ENCODE measurements at places on chromosomes 1 and 21.

GRCh38 chr1:206036663-206037455 is 13.2 kb upstream of the CTSE start:
- DNase-seq = no peak

DNA sequence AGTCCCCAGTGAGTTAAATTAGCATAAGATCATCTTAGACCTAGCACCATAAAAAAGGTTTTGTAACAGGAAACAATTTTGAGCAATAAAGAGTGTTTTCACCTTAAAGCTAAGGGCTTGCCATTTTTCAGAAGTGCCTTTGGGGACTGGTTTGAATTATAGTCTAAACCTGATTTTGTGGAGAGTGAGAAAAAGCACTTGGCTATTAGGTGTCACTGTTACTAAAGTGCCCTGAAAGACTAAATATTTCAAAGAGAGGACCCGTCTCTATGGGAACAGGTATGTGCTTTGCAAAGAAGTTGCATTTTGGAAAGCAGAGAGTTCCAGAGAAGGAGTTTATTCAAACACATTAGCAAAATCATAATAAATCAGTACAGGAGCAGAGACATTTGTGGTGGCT is 9.1 kb downstream of the NTNG1 start:
- no peak for DNase-seq

DNA sequence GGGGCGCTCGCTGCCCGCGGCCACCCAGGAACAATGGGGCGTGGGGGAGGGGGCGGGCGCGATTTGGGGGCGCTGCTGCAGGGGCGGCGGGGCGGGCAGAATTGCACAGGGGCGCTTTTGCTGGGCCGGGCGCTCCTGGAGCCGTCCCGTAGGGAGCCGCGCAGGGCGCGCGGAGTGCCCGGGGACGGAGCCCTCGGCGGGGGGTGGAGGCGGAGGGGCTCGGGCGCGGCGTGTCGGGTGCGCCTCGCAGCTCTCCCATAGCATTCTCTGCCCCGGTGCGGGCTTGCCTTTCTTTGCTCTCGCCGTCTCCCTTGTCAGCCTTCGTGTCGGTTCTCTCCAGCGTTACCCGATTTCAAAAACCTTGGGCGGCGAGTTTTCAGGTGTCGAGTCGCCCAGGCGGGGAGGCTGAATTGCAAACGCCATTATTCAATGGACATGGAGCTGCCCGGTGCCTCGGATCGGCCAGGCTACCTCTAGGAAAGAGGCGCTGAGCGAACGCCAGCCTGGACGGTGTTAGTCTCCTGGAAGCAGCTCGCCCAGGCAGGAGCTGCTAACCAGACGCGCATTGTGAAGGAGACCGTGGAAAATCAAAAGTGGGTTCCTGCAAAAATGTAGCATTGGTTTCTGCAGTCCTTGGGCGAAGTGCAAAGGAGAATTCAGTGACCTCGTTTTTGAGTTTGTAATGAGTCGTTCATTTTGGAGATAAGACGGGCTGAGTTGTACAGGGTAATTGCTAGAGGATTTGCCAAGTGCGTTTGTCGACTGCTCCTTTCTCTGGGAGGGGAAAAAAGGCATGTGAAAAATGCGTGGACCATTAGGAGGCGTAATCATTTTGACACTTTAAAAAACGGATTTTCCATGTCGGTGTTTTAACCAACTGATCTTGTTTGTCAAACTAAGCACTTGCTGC is 626 bp downstream of the CXADR start:
- peak; percentile 52 for DNase-seq

DNA sequence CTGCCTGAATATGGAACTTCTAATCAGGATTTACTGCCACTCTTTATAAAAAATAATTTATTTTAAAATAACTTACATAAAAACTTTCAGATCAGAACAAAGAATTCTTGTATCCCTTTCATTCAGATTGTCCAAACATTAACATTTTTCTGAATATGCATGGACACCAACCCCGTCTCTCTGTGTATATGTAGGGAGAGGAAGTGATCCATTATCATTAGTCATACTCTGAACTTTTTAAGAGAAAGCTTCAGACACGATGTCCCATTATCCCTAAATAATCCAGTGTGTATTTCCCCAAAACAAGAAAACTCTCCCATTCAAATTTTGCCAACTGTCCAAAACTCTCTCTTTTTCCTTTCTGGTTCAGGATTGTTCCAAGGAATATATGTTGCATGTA is 122.3 kb upstream of the CXADR start:
- DNase-seq = no peak

GRCh38 chr1:235225299-235225698 is 64.2 kb upstream of the RBM34 start:
- no peak for DNase-seq

GRCh38 chr1:170866646-170867045 is 68.7 kb upstream of the MROH9 start:
- no peak for DNase-seq

- DNase-seq = no peak
These were observed 37.8 kb upstream of the GBP5 start for GRCh38 chr1:89310505-89310904.

DNA sequence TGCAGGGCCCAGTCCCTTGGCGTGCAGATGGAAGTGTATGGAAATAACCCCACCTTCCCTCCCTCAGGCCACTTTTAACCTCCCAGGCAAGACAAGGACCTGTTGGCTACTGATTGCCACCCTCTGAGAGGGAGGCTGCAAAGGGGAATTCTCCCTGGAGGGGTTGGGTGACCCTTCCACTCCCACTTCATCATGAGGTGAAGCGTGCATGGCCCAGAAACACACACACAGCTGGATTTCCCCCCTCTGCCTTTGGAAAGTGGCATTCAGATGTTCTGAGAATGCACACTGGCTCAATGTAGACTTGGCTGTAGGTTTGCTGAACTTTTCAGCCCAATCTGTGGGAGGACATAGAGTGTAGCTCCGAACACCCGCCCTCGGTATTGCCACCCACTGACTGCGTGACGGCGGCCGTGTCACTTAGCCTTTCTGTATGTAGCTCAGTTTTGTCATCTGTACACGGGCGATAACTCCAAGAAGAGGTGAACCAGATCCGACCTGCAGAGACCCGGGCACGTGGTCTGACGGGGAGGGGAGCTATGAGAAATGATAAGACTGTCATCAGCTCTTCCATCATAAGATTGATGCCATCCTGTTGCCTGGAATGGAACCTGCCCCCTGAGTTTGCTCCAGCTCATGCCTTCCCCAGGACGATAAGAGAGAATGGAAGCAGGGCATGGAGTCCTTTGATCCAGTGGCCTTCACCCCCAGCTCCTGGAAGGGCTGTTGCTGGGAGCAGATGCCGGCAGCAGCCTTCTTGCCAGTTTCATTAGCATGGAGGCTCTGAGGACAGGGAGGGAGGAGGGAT is 19.3 kb downstream of the MIIP start:
- no peak for DNase-seq

DNA sequence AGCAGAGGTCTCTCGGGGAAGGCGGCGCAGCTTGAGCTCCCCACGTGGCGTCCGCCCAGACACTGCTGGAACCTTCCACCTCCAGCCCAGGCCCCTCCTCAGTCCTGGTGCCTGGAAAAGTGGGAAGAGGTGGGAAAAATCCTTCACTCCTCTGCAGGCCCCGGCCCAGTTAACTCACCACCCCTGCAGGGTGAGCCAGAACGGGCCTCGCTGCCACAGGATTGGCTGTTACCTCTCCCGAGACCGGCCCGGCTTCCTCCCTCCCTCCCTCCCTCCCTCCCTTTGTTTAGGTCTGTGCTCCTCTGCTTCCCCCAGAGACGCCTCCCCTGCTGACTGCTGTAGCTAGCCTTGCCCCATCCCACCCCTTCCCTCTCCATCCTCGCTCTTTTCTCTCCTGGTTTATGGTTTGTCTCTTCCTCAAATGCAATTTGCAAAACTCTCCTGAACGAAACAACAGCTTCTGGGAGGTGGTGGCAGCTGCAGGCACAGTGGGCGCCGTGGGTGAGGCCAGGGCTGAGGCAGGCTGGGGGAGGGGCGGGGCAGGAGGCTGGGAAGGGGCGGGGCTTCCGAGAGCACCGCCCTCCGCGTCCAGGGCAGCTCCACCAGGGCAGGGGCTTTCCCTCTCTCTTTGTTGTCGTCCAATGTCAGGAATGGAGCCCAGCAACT is 6.5 kb downstream of the CAPN9 start:
- peak; percentile 37 for DNase-seq
